ENCODE measurements at places on chromosomes 3 and 15.

DNA sequence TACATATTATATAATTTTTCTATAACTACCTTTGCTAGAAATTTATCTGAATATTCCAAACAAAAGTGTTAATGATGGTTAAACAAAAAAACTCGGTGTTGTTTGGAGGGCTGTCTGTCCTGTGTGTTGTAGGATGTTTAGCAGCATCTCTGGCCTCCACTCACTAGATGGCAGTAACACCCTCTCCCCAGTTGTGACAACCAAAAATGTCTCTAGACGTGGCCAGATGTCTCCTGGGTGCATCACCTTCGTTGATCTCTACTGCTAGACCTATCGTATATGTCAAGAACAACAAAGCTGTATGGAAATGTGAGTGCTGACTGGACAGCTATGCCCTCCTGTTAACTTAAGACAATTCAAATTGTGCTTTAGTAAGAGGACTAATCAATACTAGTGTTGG is 14.1 kb downstream of the ANKRD34C start:
- DNase-seq = no peak

DNA sequence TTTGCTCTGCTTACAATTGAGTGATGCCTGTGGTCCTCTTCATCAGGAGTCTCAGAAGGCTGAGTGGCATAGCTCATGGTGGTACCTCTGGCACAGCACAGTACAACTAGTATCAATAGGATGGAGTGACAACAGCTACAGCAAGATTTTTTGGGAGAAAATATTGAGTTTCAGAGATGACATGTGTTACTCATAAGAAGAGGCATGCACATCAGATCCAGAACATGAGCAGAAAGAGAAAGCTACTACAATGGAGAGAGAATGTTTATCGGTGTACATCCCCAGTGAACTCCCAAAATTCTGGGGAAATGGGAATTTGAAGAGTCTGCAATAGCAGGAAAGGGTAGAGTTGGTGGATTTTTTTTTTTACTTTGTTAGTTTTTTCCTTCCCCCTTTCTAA is 130.5 kb upstream of the MB21D2 start:
- no peak for DNase-seq

- no peak for DNase-seq
Measured at GRCh38 chr3:146195030-146195429, 34.0 kb upstream of the PLOD2 start.

DNA sequence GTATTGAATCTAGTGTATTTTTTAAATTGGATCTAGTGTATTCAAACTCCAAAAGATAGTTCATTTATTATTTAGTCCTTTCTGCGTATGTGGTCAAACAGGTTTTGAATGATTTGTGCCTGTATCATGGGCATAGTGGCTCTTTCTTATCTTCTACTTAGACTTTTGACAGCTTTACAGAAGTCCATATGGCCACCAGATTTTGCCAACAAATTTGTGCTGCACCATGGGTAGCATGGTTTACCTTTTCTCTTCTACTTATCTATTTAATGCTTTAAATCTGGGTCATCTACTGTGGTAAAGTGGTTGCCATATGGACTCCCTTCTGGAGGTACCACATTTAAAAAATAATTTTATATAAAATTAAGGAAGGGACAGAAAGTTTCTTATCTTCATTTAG is 66.9 kb upstream of the CADM2 start:
- DNase-seq = no peak

- no peak for DNase-seq
Measured at GRCh38 chr3:161851941-161852566, 355.4 kb downstream of the OTOL1 start.

- DNase-seq = no peak
Measured at GRCh38 chr3:7275396-7275795, 414.5 kb downstream of the GRM7 start.

DNA sequence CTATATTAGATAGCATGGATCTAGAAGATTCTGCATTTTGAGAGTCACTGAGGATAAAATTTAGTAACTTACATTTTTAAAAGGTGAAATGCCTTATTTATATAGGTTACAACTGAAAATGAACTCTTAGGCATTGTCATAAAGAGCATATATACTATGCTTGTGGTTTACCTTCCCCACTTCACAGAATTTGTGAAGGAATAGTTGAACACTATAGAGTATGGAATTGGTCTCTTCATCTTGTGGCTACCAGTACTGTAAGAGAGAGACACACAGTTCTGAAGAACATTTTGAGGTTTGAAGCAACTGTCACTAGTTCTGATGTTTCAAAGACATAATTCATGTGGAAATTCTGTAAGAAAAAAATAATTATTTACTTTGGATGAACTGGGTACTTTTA is 41.7 kb upstream of the FBXL22 start:
- DNase-seq = no peak

Data from stimulated activated CD8-positive, alpha-beta memory T cell treated with anti-CD3 and anti-CD28 coated beads, Interleukin-4, amount 100 ng/mL, for 1 hour (primary cell).